HCT116 (cell line): ENCODE measurements at places on chromosomes 5 and 9.

DNA sequence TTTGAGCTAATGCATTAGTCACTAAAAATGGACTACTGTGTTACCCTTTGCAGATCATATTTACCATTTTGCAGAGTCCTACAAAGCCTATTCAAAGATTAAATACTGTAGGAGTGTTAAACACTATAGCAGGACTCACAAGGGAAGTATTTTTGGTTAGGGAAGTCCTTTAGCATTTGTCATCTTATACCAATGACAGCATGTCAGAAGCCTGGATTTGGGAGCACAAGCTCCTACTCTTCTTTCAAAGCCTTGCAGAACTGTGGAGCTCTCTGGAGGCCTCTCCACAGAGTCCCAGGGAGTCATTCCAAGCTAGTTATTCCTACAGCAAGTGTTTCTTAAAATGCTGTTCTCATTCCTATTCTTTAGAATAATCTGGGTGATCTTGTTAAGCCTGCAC, 288.8 kb downstream of the PIK3R1 start:
- H3K36me3 ChIP-seq, result no peaks in the 10 kb centered on the region
- no peaks in the 10 kb centered on the region for H3K27me3 ChIP-seq
- H3K4me1 ChIP-seq, result peaks cover 4% of the 10 kb centered on the region; the same call in 1 of the 2 replicates
- no peak for DNase-seq

GRCh38 chr9:33437898-33438297, 9.5 kb downstream of the AQP3 start:
- H3K4me3 ChIP-seq, result no peak overlapping the region
- no peaks in the 10 kb centered on the region for H3K27me3 ChIP-seq

- H3K27ac ChIP-seq, result no peak within 1 kb of the TSS
- no peaks in the 10 kb centered on the region for H3K4me1 ChIP-seq
- no peaks in the 10 kb centered on the region for H3K27me3 ChIP-seq
- H3K36me3 ChIP-seq, result no peaks in the 10 kb centered on the region
Measured at GRCh38 chr5:156326718-156327259, at the start of gene SGCD. Gene SGCD (plus strand): TSS chr5:156327164.

DNA sequence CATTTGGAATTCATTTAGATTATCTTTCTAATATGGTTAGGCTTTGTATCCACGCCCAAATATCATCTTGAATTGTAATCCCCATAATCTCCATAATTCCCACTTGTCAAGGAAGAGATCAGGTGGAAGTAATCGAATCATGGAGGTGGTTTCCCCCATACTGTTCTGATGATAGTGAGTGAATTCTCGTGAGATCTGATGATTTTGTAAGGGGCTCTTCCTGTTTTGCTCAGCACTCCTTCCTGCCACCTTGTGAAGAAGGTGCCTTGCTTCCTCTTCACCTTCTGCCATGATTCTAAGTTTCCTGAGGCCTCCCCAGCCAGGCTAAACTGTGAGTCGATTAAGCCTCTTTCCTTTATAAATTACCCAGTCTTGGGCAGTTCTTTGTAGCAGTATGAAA, 527.5 kb upstream of the ARRDC3 start:
- DNase-seq, result no peak
- H3K27ac ChIP-seq, result no peak overlapping the region
- H3K36me3 ChIP-seq, result no peaks in the 10 kb centered on the region
- H3K4me3 ChIP-seq, result no peak overlapping the region
- H3K27me3 ChIP-seq, result no peaks in the 10 kb centered on the region

DNA sequence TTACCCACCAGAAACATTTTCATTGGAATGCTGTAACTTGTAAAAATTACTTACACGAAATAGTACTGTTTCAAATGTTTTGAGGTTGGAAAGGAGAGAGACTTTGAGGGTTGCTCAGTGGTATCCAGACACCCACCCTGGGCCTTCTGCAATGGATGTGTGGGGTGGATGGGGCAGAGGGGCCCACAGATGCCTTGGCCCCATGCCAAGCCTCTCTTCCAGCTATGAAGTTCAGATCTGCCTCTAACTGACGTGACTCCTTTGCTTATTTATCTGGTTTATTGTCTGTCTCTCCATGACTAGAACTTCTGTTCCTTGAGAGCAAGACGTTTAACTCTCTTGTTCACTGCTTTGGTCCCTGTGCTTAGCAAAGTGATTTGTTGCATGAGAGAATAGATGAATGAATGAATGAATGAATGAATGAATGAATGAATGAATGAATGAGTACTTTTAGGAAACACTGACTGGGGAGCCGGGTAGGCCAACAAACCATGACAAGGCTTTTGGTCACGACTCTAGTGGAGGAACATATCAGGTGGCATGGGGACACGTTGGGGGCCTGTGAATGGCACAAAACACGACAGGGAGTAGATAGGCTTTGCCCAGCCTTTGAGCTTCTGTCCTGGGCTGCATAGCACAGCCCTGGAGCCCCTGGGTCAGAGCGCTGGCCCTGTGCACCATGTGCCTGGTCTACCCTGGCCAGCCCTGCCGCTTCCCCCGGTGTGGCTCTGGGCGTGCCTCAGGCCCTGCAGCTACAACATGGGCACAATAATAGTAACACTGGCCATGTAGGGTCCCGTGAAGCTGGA, 31.8 kb downstream of the AK8 start:
- no peak overlapping the region for H3K27ac ChIP-seq
- no peak overlapping the region for H3K4me3 ChIP-seq
- no peaks in the 10 kb centered on the region for H3K27me3 ChIP-seq
- DNase-seq, result no peak

- H3K27me3 ChIP-seq, result no peaks in the 10 kb centered on the region
- H3K4me3 ChIP-seq, result no peak overlapping the region
- H3K36me3 ChIP-seq, result no peaks in the 10 kb centered on the region
- no peaks in the 10 kb centered on the region for H3K4me1 ChIP-seq
- no peak for DNase-seq
Measured at GRCh38 chr9:4324513-4324912, 24.6 kb upstream of the GLIS3 start.

GRCh38 chr5:124997186-124997893, 250.9 kb upstream of the ZNF608 start:
- no peak overlapping the region for H3K4me3 ChIP-seq
- DNase-seq, result no peak
- H3K27ac ChIP-seq, result no peak overlapping the region
- no peaks in the 10 kb centered on the region for H3K36me3 ChIP-seq

GRCh38 chr5:112124788-112125187, 294.3 kb downstream of the EPB41L4A start:
- no peaks in the 10 kb centered on the region for H3K4me1 ChIP-seq
- H3K36me3 ChIP-seq, result no peaks in the 10 kb centered on the region
- H3K27me3 ChIP-seq, result peaks cover 16% of the 10 kb centered on the region
- H3K27ac ChIP-seq, result no peak overlapping the region

- H3K4me1 ChIP-seq, result no peaks in the 10 kb centered on the region
- no peak overlapping the region for H3K4me3 ChIP-seq
- H3K27ac ChIP-seq, result no peak overlapping the region
Measured at GRCh38 chr5:180976518-180976917, 12.1 kb upstream of the BTNL3 start.

GRCh38 chr9:31674264-31674663, 710.2 kb upstream of the ACO1 start:
- H3K27me3 ChIP-seq, result no peaks in the 10 kb centered on the region
- no peak overlapping the region for H3K27ac ChIP-seq
- no peak overlapping the region for H3K4me3 ChIP-seq
- no peak for DNase-seq
- H3K36me3 ChIP-seq, result no peaks in the 10 kb centered on the region
- no peaks in the 10 kb centered on the region for H3K4me1 ChIP-seq

GRCh38 chr5:14488709-14489108, 92.9 kb upstream of the OTULINL start:
- no peaks in the 10 kb centered on the region for H3K4me1 ChIP-seq
- H3K4me3 ChIP-seq, result no peak overlapping the region
- H3K27me3 ChIP-seq, result no peaks in the 10 kb centered on the region

GRCh38 chr9:18741359-18741758, 267.4 kb downstream of the ADAMTSL1 start:
- H3K27me3 ChIP-seq, result no peaks in the 10 kb centered on the region; the same call in 1 of the 2 replicates
- no peak overlapping the region for H3K27ac ChIP-seq
- no peak overlapping the region for H3K4me3 ChIP-seq

- no peak for DNase-seq
- H3K4me1 ChIP-seq, result no peaks in the 10 kb centered on the region
- H3K36me3 ChIP-seq, result no peaks in the 10 kb centered on the region
- no peak overlapping the region for H3K27ac ChIP-seq
- H3K27me3 ChIP-seq, result no peaks in the 10 kb centered on the region
- no peak overlapping the region for H3K4me3 ChIP-seq
Measured at GRCh38 chr9:93958819-93959682, 3.9 kb upstream of the BARX1 start.

- no peak for DNase-seq
- H3K27ac ChIP-seq, result no peak overlapping the region
- no peaks in the 10 kb centered on the region for H3K36me3 ChIP-seq
Measured at GRCh38 chr9:33731142-33731541, 64.2 kb upstream of the PRSS3 start.

DNA sequence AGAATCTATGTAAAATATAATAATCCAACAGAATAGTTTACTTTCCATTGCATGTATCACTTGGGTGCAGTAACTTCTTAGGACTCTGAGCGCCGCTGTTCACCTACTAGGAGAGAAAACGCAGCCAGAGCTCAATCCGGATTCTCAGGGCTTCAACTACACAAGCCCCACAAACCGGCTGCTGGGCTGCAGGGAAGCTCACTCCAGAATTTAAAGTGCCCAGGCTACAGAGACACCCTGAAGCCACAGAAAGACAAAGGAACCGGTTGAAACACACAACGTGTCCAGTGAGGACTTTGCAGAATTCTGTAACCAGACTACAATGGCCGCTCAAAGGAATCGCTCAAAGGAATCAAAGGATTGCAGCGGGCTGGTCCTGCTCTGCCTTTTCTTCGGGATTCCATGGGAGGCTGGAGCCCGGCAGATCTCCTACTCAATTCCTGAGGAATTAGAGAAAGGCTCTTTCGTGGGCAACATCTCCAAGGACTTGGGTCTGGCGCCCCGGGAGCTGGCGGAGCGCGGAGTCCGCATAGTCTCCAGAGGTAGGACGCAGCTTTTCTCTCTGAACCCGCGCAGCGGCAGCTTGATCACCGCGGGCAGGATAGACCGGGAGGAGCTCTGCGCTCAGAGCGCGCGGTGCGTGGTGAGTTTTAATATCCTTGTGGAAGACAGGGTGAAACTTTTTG, at the start of gene PCDHGA10:
TSS of gene PCDHGA10 (plus strand) at position 134 of the 686 bp plus-strand sequence. CDS start at position 323, 189 bp downstream.
- DNase-seq, result peak; percentile 71
- H3K4me3 ChIP-seq, result peak within 1 kb of the TSS; percentile 46
- H3K27ac ChIP-seq, result peak within 1 kb of the TSS; percentile 44
- H3K36me3 ChIP-seq, result no peaks in the 10 kb centered on the region
- H3K27me3 ChIP-seq, result no peaks in the 10 kb centered on the region

DNA sequence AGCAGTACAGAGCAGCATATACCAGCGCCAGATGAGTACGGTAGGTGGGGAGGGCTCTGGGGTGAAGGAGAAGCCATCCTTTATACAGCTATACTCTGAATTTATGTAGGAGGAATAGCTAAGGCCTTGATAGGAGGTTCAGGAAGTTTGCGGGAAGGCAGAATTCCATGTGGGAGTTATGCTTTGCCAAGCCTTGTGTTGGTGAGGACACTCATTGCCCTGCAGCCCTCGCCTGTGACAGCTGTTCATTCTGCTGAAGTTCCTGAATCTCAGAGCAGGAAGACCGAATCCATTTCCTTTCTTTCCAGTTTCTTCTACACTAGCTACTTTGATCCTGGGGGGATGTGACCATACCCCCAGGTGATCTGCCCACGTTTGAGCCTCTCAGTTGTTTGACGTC, 7.7 kb downstream of the MFAP3 start:
- no peak for DNase-seq
- H3K4me1 ChIP-seq, result no peaks in the 10 kb centered on the region
- H3K4me3 ChIP-seq, result no peak overlapping the region
- no peak overlapping the region for H3K27ac ChIP-seq
- H3K27me3 ChIP-seq, result no peaks in the 10 kb centered on the region

DNA sequence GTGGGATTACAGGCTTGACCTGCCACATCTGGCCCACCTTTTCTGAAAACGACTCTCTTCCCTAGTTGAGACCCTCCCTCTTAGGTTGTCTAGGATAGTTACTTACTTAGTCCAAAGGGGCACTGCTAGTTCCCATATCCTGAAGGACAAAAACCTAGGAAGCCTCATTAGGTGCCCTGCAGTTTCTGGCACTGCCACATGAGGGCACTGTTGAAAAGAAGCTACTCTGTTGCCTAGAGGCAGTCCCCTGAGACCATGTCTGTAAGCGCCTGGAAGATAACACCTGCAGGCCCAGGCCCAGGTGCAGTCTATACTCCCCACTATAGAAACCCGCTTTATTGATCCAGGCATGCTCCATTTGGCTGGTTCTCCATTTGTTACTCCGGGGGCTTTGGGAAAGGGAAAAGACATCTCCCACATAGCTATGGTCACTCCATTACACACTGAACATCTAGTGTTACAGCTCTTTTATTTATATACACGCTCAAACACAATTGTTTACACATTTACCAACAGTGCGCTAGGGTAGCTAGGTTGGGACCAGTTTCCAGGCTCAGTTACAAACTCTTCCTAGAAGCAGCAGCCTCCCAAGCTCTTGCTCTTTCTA, 73.4 kb upstream of the PPARGC1B start:
- no peaks in the 10 kb centered on the region for H3K27me3 ChIP-seq
- DNase-seq, result no peak
- no peak overlapping the region for H3K4me3 ChIP-seq

GRCh38 chr5:15694696-15695214, 194.8 kb downstream of the FBXL7 start:
- no peaks in the 10 kb centered on the region for H3K27me3 ChIP-seq
- H3K4me3 ChIP-seq, result no peak overlapping the region
- no peak overlapping the region for H3K27ac ChIP-seq
- H3K36me3 ChIP-seq, result no peaks in the 10 kb centered on the region
- no peak for DNase-seq

GRCh38 chr9:4680750-4681149, 1.4 kb downstream of the CDC37L1 start:
- peak overlapping the region; percentile 88; the same call in 1 of the 2 replicates for H3K27ac ChIP-seq
- peak overlapping the region; percentile 87 for H3K4me3 ChIP-seq
- peaks cover 7% of the 10 kb centered on the region for H3K36me3 ChIP-seq
- no peak for DNase-seq
- no peaks in the 10 kb centered on the region for H3K27me3 ChIP-seq

GRCh38 chr9:89505911-89506310, 8.0 kb upstream of the SEMA4D start:
- no peak overlapping the region for H3K4me3 ChIP-seq
- H3K27ac ChIP-seq, result no peak overlapping the region
- H3K27me3 ChIP-seq, result peaks cover 6% of the 10 kb centered on the region
- no peaks in the 10 kb centered on the region for H3K36me3 ChIP-seq

- DNase-seq, result no peak
- H3K4me1 ChIP-seq, result no peaks in the 10 kb centered on the region
- no peaks in the 10 kb centered on the region for H3K36me3 ChIP-seq
- no peak overlapping the region for H3K27ac ChIP-seq
- H3K27me3 ChIP-seq, result peaks cover 18% of the 10 kb centered on the region; the same call in 1 of the 2 replicates
Measured at GRCh38 chr5:152104211-152104610, 179.6 kb upstream of the GLRA1 start.

DNA sequence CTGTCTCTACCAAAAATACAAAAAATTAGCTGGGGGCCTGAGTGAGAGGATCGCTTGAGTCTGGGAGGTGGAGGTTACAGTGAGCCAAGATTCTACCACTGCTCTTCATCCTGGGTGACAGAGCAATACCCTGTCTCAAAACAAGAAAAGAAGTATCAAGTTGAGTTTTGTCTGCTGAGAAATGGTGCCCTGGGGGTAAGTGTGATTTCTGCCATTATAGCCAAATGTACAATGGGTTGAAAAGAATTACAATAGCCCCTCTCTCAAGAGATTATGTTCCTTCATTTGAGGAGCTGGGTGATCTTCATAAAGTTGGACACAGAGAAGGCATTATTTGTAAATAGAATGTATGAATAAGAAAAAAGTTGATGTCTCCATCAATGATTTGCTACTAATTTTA, 189.4 kb downstream of the GOLPH3 start:
- H3K4me3 ChIP-seq, result no peak overlapping the region
- no peak overlapping the region for H3K27ac ChIP-seq
- no peak for DNase-seq
- H3K36me3 ChIP-seq, result no peaks in the 10 kb centered on the region
- no peaks in the 10 kb centered on the region for H3K27me3 ChIP-seq
- H3K4me1 ChIP-seq, result peaks cover 11% of the 10 kb centered on the region
